ENCODE measurements at places on chromosomes 3 and 15.
A peak's percentile ranks its signal among the peaks of the same experiment; 100 is the strongest.

DNA sequence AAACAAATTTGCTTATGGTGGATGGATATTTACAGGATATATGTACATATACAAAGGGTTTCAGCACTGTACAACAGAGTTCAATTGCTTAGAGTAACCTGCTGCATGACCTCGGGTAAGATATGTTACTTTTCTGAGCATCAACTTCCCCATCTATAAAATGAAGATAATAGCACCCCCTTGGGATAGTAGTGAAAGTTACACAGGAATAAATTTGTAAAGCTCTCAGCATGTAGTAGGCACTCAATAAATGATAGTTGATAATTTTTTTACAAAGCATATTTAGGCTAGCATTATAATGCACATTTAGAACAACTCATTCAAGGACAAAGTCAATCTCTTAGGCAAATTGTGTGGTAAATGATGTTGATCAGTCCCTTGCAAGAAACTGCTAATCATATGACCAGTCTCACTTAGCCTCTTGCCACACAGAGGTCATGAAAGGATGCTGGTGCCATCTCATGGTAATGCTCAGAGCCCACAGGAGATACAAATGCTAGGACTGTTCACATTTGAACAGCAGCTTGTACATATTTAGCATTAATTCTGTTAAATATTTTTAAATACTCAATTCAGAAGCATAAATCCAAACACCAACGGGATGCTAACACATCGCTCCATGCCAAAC is 123.9 kb downstream of the MAGI1 start:
- no peak for DNase-seq

DNA sequence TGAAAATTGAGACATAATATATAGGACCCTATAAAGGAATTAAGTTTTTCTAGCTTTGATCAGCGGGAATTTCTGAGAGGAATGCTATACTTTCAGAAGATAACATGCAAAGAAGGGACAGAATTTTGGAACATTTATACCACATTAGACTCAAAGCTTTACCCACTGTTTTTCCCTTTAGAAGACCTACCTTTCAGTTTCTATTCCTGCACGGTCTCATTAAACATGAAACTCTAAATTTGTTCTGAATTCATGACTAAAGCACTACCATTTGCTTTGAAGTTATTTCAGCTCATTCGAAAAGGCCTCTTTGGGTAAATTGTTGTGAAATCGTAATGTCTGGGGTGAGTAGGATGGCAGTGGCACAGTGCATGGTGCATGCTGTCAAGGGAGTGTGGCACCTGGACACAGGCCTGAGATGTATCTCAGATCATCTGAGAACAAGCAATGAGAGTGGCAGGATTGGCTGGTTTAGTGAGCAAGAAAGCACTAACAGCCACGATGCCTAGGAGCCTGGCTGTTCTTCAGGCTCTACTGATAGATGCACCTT is 42.5 kb downstream of the CHCHD4 start:
- DNase-seq = no peak

GRCh38 chr3:126158016-126158911 is 22.1 kb downstream of the ALDH1L1 start:
- no peak for DNase-seq

DNA sequence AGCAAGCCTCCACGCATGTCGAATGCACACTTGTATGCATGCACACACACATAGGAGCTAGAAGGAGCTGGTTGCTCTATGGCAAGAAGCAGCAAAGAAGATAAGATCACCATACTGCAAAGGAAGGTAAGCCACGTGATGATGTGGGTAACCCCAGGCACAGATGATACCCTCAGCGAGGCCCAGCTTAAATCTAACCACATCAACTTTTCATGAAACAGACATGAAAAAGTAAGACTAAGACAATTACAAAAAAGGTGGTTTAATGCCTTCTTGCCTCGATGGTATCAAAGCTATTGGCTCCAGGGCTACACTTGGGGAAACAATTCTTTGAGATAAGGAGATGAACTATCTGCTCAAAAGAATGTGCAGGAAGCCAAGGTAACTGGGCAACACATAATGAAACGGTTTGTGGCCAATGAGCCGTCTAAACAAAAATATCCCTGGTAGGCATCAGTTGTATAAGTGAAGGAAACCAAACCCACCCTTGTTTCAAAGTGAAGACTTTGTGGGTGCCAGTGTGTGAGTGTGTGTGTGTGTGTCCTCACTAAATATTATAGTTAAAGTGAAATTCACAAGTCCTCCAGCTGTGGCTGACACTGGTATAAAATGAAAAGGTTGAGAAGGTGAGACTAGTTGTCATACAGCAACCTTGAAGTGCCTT is 365.7 kb upstream of the ICE2 start:
- no peak for DNase-seq

GRCh38 chr3:134318166-134318565 is 56.1 kb downstream of the AMOTL2 start:
- DNase-seq = no peak

GRCh38 chr15:38996111-38996631 is 431.6 kb upstream of the RASGRP1 start:
- DNase-seq = no peak

DNA sequence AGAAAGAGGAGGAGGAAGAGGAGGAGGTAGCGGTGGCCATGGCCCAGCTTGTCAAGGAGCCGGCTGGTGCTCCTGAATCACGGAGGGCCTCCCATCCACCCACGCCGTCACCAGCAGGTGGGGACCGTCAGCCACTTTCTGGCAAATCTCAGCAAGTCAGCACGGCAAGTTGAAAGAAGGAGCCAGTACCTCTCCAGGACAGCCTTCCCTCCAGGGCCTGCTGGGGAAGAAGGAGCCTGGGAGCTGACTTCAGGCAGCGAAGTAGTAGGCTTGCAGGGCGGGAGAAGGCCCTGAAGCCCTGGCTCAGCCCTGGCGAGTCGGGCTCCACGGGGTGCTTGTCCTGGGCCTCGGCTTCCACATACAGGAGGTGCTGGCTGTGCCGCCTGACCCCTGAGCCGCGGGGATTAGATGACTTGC is 99.2 kb upstream of the TRPM1 start:
- DNase-seq = peak; percentile 70

DNA sequence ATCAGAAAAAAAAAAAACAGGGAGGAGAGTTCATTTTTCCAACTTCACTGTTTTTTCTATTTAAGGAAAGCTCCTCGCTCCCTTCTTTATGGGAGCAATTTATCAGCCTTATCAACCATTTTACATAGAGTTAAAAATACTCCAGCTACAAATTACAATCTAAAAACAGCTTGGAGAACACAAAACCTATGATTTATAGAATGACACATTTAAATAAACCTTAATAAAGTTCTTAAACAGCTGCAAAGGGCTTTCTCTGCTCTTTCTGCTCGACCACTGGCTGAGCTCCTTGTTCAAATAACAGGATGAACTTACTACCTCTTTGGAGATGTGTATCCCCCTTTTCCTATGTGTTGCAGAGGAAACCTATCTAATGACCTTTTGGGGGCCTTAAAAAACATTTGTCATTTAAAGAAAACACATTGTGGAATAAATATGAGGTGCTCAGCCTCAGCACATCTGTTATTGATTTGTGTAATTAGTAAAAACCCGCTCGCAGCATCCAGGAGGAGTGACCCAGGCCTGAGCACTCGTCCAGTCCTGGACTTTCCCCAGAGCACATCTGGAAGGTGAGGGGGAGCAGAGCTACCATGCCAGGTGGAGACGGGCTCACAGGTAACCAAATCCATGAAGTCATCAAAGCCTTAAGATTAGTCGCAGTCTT is 231.2 kb downstream of the ATP8B4 start:
- no peak for DNase-seq

- no peak for DNase-seq
Observed at GRCh38 chr15:97319291-97319690, 641.2 kb upstream of the ARRDC4 start.

- peak; percentile 63 for DNase-seq
Observed at GRCh38 chr15:79310612-79310984, 314 bp upstream of the TMED3 start.

DNA sequence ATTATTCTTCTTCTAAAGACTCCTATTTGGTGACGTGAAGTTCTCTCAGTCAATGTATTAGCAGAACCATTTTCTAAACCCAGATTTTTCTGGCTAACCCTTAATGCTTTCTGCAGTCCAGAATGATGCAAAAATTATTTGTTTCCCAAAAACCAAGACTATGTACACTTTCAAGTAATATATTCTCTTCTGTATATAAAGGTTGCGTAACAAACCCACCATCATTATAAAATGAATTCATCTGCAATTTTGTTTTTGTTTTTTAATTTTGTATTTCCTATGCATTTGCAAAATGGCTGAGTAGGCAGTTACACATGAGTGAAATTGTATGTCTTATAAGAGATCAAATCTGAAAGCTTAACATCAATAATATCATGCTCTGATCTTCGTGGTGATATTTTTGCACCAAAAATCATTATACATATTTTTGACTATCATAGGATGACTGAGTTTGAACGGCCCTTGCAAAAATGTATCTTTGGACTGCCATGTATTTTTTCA is 593.6 kb downstream of the ZIC1 start:
- DNase-seq = no peak

- no peak for DNase-seq
Observed at GRCh38 chr3:77234004-77234403, 194.1 kb downstream of the ROBO2 start.

DNA sequence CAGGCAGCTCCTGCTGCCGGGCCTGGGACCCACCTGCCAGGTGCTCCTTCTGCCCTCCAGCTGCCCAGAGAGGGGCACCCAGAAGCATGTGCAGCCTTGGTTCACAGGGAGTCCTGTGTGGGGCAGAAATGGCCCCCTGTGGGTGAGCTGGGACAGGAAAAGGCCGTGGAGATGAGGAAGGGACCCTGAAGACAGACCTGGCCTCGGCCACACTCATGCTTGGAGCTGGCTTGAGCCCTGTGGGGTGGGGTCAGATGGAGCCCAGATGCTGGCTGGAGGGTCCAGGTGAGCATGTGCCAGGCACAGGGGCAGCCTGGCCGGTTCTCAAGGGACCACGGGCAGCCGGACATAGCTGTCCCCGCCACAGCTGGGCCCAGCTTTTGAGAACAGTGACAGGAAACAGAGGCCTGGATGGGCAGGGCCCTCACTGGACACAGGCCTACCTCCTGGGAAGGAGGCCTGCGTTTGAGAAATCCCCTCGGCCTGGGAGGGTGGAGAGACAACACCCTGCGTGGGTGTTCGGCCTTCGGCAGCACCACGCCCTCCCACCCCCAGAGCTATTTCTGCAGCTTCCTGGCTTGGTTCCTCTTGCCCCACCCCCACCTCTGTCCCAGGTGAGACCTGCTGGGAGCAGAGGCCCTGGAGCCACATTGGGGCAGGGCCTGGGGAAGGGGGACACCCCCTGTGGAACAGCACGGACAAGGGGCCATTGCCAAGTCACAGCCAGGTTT is 132.6 kb upstream of the MEF2A start:
- no peak for DNase-seq

DNA sequence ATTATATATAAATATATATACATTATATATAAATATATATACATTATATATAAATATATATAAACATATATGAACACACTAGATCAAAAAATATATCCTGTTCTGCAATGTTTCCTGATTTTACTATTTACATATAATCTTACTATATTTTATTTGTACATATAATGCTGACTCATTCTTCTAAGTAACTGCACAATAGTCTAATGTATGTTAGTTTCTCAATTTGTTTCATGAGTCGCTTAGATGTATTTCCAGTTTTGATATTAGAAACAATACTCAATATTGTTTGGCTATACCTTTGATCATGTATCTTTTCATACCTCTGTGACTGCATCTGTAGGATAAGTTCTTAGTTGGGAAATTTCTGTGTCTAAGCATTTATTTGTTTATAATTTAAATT is 669.9 kb upstream of the CCDC54 start:
- DNase-seq = no peak

- DNase-seq = no peak
Observed at GRCh38 chr15:20645956-20646355, 104.4 kb upstream of the GOLGA6L6 start.
